ENCODE measurements at places on chromosomes 2 and 18. TPM values are rescaled to one million over a fixed set of nuclear protein-coding genes. Genes with fewer than 3 reads are reported as not detected.

SCN2A gene
- total RNA-seq: 2.1 TPM

STK11IP gene
- total RNA-seq: 16.8 TPM

SPDYA gene
- total RNA-seq: 0.77 TPM

FEV gene
- not detected for total RNA-seq

All from fibroblast of lung (primary cell).